ENCODE measurements at places on chromosomes 11 and 22.
A peak's percentile ranks its signal among the peaks of the same experiment; 100 is the strongest.

GRCh38 chr11:115843111-115843510, 338.9 kb upstream of the CADM1 start:
- DNase-seq: no peak

- DNase-seq: no peak
These were observed 36.1 kb downstream of the CLPB start for GRCh38 chr11:72398058-72398758.

- DNase-seq: no peak
These were observed 30.5 kb upstream of the TTLL12 start for GRCh38 chr22:43217285-43218030.

DNA sequence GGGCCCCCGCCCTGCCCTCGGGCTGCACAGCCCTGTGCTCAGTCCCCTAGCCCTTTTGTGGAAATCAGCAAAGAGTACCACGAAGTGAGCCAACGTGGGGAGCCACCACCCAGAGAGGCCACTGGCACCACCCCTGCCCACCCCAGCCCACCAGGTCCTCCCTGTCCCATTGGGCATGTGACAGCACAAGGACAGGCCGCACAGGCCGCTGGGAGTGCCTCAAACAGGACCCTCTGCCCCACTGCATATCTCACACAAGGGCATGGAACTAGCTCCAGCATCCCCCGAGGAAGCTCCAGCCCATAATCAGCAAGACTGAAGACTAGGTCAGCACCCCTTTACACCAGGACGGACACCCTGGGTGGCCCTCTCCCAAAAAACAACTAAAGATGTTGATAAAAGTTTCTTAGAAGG, 29.7 kb downstream of the GNB1L start:
- peak; percentile 28 for DNase-seq

DNA sequence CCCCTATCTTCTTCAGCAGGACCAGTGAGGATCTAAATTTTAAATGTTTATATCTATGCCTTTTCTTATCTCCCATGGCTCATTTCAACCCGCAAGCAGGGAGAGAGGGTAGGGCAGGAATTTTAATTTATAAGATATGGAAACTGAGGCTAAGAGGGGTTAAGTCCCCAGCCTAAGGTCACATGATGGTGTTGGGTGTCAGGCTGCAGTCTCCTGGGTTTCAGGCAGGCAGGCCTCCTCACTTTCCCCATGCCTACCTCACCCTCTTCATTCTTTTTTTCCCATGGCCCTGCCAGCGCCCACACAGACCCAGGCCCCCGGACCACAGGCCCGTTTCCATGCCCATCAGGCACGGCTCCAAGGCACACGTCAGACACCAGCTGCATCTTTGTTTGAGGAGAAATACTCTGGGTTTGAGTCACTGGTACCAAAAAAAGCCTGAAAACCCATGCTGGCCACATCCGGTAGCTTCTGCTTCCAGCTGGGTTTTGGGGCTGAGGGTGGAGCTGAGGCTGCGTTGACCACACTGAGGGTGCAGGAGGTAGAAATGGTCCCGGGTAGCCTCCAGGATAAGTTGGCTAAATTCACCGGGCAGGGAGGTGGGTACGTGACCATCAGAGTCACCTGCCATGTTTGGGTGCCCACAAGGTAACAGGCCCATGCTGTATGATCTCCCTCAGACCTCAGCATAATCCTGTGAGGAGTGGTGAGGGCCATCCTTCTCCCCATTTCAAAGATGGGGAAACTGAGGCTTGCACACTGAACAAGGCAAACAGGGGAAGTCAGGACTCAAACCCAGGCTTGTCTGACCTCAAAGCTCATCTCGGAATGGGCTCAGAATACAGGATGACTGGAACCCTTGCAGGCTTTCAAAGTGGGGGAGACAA, 7.5 kb downstream of the CRYBB1 start:
- peak; percentile 90 for DNase-seq

Measured in activated CD8-positive, alpha-beta memory T cell treated with anti-CD3 and anti-CD28 coated beads, Interleukin-2, amount 10 ng/mL, durations not matched to agents 7 days and 5 days (primary cell).